ENCODE measurements at places on chromosomes 3 and 15. TPM values are rescaled to one million over a fixed set of nuclear protein-coding genes. Genes with fewer than 3 reads are reported as not detected.

Gene ENTPD3
- total RNA-seq: 8.4 TPM

- no peak for DNase-seq
Observed at GRCh38 chr3:25465266-25465860, 37.3 kb downstream of the RARB start.

Gene CFAP20DC
- 6.8 TPM for total RNA-seq

DNA sequence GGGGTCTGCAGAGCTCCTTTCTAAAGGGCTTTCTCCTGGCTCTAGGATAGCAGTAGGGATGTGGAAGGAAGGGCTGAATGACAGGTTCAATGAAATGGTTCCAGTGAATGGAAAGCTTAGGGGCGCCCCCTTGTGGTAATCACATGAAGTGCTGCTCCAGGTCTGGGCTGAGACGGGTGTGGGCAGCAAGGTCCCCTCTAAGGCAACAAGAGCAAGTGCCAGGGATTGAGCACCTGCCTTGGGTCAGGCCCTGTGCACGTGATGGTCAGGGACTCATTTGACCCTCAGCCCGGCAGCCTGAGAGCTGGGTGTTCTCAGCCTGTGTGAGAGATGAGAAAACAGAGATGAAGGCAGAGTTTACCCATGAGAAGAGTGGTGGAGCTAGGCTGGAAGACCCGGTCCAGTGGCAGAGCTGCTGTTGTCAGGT lies 12.1 kb upstream of the CX3CR1 start:
- DNase-seq: peak; percentile 28

- no peak for DNase-seq
Observed at GRCh38 chr3:148030975-148031374, 621.8 kb downstream of the ZIC1 start.

DNA sequence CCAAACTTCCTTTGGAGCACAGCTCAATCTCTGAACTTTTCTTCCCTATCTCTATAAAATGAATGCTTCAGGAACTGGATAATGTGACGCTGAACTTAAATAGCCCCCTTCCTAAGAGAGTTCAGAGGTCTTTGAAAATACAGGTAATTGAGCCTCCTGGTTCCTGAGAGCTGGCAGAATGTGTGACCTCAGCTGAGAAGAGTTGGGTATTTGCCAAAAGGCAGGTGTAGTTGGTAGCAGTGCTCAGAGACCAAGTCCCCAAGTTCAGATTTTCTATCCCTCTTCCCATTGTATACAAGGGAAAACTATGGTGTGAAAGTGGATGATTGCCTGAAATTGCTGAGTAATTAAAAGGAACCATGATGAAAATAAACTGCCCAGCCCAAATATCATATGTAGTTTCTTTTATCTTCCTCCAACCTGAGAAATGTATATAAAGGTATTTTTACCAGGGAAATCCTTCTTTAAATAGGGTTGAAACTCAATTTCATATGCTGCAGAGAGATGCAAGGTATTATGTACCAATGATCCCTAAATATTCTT lies 154.6 kb upstream of the ICE2 start:
- DNase-seq: no peak

Gene SLC25A20
- total RNA-seq: 11.8 TPM

Gene IMPG2
- total RNA-seq: 0.13 TPM

DNA sequence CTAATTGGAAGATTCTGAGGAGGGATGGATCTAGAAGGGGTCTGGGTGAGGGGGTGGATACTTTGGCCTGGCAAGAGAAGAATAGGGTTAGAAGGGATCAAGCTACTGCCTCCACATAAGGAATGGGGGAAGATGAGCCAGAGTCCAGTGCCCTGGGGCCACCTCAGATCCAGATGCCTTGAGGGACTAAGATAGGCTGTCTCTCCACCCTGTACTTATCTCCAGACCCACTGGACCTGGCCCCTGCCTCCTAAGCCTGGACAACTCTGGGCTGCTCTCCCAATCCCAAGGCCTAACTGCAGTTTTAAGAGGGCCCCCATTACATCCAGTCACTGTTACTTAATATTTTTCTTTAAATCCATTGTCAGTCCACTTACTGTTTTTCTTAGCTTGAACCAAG lies 2.0 kb downstream of the DVL3 start:
- DNase-seq: no peak

GRCh38 chr3:50304601-50305000 lies 1.2 kb upstream of the HYAL1 start:
- DNase-seq: peak; percentile 73

DNA sequence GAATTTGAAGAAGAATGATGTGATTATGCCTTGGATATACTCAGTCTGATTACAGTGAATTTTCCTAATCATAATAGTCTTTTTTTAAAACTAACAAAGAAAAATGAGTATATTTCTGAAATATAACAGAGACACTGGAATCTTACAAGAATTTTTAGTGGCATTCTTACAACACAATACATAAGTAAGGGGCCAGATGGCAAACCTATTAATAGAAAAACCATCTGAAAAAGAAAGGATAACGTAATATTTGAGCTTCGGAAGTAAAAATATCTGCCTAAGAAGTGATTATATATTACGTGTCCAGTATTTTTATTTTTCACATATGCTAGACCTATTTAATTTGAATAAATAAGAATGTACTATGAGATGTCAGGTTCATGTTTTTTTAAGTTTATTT lies 452.8 kb downstream of the NAALADL2 start:
- DNase-seq: no peak

Gene NANOGP8
- not detected for total RNA-seq

DNA sequence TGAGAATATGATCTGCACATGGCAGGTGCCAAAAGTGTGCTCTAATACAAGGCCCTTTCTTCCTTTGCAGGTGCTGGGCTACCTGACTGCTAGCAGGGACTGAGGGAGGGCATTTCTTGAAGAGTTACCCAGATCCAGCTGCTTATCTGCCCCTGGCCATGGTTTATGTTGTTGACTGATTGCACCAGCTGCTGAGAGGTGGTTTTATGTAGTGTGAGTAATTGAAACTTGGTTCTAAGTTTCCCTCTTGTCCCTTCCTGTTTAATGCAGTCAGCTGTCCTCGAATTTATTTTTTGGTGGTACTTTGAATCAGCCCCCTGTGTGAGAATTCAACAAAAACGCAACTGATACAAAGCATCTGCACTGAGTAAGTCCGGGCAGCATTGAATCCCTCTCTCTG lies 288.3 kb upstream of the C2CD4B start:
- peak; percentile 32 for DNase-seq

DNA sequence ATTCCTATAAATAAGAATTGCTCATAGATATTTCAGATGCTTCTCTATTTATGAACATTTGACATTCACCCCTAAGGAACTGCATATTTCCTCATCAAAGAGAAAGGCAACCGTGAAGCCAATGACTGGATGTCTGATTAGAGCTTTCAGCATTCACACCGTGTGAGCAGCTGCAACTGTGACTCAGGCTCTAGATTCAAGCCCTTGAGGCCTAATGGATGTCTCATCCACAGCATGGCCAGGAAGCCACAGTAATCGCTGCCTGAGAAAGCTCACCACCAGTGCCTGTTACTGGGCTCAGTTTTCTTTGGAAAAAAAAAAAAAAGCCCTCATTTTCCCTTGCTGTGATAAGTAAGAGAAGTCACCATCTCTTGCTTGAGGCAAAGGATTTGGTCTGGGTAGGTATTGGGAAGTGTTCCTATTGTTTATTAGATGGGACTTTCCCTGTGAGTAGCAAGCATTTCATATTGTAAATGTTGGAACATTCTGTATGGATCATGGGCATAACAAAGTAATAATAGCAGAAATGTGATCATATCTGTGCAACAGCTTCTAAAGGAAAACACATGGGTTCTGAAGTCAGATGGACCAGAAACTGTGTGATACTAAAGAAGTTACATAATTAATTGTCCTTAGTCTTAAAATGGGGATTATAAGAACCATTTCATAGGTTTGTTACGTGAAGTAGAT lies 783.7 kb downstream of the AGBL1 start:
- peak; percentile 72 for DNase-seq

- no peak for DNase-seq
Observed at GRCh38 chr15:72285402-72285801, 13.0 kb upstream of the PARP6 start.

GRCh38 chr3:31533169-31534064 lies 692 bp downstream of the STT3B start:
- DNase-seq: peak; percentile 15

DNA sequence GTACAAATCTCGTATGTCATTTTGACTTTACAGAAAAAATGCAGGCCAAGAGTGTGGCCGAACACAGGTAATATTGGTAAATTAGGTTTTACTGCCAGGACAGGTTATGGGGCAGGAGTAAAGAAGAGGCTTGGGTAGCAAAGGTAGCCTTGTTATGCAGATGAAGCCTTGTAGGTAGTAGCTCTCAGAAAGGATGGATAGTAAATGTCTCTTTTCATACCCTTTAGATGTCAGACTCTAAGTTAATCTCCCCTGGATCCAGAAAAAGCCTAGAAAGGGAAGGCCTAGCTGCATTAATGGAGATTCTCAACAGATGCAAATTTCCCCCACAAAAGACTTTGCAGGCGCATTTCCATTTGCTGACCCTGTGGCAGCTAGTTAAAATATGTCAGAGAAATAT lies 1445.1 kb upstream of the CADM2 start:
- DNase-seq: no peak

Gene INSYN1
- under 0.01 TPM for total RNA-seq

Gene SNURF
- 4.7 TPM for total RNA-seq

DNA sequence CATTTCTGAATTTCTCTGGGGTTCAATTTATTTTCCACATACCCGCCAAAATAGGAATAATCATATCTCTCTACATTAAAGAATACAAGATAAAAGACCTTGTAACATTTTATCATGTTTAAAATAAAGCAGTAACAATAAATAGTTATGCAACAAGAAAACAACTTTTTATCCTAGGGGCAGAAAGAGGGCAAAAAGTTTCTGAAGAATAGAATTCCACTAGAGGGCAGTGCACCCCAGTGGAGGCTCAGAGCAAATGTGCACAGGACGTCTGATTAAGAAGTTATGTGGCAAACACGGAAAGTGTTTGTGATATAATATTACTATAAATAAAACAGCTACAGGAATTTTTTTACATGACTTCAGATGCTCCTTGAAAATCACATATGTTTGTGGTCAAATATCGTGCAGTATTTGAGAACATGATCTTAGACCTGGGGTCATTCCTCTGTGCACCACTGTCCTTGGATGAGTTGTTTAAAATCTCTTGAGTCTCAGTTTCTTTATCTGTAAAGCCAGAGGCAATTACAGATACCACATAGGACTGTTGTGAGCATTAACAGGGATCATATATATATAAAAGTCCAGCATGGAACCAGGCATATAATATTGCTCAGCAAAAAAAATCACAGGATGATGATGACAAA lies 13.2 kb upstream of the PIK3R4 start:
- DNase-seq: peak; percentile 70

DNA sequence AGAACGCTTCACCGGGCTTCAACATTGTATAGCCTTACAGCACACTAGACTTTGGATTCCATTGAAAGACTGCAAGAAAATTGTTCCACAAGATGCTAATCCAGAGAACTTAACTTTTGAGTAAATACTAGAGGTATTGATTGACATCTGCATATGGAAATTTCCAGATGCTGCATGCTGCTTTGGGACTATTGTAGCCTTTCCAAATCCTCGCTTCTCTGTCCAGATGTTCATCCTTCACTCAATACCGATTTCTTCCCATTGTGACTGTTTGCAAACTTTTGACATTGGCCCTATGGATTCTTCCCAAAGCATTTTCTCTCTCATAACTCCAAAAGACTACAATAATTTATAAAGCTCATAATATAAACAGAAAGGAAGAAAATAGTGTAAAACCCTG lies 41.4 kb downstream of the COL6A6 start:
- no peak for DNase-seq

DNA sequence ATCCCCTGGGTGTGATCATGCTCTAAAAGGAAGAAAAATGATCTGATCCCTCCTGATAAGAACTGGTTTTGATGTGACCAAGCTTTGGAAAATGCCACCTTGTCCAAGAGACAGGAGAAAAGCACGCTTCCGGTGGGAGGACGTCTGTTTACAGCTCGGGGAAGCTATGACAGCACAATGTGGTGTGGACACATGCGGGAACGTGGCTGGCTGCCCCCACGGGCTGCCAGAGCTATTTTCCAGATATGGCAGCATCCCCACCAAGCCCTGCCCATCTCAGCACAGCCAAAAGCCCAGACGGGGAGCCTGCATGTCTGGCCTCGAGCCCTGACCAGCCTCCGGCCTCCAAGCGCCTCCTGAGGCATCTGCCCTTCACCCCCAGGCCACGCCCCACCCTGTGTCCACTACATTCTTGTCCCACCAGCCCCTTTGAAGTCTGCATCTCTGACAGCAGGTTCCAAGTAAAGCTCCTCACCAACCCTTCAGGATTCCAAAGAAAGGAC lies 63.2 kb upstream of the HRH1 start:
- no peak for DNase-seq

GRCh38 chr15:38588672-38589071 lies 24.1 kb upstream of the RASGRP1 start:
- peak; percentile 37 for DNase-seq

DNA sequence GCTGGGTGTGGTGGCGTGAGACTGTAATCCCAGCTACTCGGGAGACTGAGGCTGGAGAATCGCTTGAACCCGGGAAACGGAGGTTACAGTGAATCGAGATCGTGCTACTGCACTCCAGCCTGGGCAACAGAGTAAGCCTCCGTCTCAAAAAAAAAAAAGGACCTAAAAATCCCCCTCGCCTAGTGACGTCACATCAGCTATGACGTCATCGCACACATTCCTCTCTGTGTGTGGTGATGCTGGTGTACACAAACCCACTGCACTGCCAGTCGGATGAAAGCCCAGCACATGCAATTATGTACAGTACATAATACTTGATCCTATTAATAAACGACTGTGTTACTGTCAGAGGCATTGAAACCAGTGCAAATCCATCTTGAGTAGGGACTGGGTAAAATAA lies 40.2 kb upstream of the SEC61A1 start:
- no peak for DNase-seq

Gene CX3CR1
- total RNA-seq: not detected

DNA sequence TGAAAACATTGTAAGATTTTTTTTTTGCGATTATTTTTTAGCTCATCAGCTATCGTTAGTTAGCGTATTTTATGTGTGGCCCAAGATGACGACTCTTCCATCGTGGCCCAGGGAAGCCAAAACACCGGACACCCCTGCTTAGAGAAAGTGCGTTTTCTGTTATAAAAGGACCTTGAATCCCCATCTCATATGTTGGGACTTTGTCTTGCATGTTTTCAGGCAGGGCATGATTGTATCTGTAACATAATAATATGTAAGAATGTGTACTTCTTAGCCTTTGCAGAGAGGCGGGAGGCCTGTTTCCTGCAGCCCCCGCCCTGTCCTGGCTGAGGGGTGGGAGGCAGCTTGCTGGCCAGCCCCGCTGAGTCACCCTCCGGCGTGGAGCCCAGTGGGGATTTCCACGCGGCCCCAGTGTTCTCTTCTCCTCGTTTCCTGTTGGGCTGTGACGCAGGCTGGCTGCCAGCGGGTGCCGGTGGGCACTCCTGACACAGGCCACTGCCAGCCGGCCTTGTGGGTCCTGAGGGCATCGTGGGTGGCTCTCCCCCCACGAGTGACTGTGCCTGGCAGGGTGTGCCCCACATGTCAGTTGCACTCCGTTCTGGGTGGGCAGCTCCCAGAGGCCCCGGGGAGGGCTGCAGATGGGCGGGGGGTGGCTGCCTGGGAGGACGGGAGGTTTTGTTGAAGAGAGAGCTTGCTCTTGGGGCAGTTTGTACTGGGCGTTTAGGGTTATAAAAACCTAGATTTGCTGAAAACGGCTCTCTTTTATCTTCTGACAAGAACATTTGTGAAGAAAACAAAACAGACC lies 55.6 kb downstream of the SMAD3 start:
- DNase-seq: peak; percentile 79
